ENCODE measurements at places on chromosomes 2 and 18.

DNA sequence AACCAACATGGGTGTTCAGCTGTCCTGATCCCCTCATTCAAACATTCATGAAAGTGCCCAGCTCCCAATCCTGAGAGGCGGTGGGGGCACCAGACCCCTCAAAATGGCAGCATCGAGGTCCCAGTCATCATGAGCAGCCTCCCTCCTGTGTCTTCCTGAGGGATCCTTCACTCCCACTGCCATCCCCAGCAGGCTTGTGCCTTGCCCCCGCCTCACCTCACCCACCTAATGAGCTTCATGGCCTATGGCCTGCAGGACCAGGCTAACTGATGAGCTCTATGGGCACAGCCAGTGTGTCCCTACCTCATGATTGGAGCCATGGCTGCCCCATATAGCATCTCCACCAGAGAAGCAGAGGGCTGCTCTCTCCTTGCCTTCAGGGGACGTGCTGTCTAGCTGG lies 47.3 kb upstream of the SLC14A2 start:
- no peak for DNase-seq

GRCh38 chr2:72511906-72512305 lies 313.9 kb downstream of the EXOC6B start:
- DNase-seq: no peak

DNA sequence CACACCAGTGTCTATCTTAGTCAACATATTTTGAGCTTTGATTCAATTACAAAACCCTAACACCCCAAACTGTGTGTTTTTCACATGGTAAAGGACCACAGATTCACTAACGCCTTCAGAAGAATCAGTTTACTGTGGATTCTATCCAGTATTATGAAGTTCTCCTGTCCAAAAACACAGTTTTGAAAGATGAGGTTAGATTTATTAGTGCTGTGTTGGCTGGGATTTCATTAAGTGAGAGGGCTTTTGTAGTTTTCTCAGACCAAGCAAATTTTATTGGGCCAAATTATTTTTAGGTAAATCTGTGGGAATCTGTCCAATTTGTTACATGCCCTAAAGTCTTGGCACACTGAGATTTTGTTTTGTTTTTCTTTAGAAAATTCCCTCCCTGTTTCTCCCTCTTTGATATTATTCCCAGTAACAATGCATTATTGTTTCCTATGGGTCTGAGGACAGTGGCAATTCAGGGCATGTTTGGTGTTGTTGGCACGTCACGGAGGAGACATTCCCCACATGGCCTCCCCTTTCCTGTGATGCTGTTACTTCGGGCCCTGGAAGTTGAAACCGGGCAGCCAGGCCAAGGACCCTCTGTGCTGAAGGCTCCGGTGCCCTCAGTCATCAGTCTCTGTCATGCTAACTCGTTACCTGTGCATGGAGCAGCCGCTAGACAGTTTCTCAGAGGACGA lies 87.5 kb upstream of the ALKAL2 start:
- no peak for DNase-seq

DNA sequence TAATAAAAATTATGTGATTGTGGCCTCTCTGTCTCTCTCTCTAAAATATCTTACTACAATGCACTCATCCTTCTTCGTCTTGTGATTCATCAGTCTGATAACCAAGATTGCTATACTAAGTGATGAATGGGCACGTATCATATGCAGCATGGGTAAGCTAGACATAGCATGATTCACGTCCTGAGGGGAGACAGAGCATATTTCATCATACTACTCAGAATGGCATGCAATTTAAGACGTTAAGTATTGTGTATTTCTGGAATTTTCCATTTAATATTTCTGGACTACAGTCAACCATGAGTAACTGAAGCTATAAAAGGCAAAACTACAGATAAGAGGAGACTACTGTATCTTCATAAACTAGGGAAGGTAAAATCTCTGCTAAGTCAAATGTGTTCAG lies 97.0 kb upstream of the CD226 start:
- peak; percentile 97 for DNase-seq

DNA sequence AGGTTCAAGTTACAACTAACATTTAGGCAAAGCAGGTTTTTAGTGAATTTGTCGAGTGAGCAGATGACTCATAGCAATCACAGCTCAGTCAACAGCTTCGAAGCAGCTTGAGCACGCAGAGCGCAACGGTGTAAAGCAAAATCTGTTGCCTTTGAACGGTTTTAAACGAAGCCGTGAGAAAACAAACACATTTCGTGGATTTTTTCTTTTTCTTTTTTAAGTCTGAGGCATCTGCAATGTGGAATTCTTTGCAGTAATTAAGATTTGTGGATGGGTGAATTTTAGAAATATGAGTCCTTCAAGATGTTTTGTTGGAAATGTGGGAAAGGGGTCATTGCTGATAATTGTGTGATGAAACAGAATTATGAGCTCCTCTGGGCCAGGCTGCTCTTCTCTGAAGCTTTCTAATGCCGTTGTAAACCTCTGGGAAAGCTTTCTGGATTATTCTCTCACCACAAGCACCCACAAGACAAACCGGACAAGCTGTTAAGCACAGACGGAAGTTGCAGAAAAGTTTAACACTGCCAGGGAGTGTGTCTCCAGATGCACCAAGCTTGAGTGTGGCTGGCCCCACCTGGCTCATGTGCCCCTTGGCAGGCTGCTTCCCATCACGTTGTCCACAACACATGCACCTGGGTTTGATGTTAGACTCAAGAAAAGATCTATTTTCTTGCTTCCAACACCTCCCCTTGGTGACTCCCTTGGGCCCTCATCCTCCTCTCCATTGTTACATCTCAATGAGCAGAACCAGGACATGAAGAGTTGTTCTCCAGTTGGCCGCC lies 224.7 kb downstream of the ACKR3 start:
- DNase-seq: peak; percentile 59

- no peak for DNase-seq
Observed at GRCh38 chr18:42338683-42339082, 383.6 kb downstream of the PIK3C3 start.

DNA sequence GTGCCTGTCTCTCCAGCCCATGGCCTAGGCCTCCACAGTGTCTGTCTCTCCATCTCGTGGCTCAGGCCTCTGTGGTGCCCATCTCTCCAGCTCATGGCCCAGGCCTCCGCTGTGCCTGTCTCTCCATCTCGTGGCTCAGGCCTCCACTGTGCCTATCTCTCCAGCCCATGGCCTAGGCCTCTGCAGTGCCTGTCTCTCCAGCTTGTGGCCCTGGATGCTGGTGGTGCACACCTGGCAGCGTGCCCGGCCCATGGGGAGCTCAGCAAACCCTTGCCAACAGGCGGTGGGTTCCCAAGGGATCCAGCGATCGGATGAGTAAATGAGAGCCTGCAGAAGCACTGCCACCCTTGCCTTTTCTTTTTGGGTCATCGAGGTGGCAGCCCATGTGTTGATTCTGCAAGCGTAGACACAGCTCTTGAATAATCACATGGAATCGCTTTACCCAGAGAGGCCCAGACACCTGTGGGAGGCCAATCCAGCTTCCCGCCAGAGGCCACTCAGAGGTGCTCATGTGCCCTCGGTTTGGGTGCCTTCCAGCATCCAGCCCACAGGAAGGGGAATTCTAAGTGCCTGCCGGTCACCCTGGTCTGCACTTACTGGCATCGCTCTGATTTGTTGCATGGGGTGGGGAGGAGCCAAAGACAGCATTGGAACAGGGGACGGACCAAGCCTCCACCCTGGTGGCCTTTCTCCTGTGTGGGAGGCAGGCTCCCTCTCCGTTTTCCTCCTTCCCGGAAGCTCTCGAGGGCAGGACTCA lies 101.8 kb upstream of the HDAC4 start:
- DNase-seq: no peak

DNA sequence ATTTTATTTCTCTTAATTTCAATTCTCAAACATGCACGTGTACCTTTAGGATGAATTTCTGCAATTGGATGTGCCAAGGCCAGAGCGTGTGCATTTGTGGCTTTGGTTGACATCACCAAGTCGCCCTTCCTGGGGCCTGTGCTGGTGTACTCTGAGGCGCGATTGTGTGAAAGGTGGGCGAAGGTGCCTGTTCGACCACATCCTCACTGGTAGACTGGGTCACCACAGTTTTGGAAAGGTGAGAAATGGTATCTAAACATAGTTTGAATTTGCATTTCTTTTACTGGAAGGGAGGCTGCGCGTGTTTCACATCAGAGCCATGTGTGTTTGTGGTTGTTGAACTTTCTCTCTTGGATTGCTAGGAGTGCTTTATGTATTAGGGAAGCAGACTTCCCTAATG lies 89.8 kb downstream of the LDLRAD4 start:
- no peak for DNase-seq

DNA sequence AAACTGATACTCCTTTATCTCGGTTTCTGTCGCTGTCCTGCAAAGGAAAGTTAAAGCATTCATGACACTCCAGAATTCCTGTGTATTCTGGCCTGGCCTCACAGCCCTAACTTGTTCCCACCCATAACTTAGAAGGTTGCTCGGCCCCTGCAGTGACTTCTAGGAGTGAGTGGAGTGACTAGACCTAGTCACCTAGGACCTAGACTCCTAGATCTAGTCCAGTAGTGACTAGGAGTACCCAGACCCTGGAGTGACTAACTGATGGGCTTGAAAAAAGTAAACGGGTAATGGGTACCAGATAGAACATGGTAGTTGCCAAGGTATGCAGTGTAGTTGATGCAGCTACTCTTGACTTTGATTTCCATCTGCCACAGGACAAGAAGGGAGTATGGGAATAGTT lies 181.8 kb downstream of the MYO1B start:
- no peak for DNase-seq

DNA sequence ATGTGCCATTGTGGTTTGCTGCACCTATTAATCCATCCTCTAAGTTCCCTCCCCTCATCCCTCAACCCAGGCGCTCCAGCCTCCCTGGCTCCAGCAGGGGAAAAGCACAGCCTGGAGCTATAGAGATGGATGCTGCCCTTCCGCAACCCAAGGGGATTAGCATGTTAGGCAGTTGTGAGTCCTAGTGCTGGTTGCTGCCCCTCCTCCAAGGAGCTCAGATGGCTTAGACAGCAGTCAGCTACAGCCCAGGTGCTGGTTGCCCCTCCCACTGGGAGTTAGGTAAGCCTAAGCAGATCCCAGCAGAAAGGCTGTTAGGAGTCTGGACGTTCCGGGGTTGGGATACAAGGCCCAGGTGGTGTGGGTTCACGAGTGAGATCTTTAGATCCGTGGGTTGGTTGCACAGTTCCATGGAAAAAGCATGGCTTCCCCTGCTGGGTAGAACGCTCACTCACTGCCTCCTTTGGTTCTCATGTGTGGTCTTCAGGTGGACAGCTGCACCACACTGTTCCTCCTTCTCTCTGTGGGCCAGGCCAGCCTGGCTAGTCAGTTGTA lies 446.1 kb downstream of the ZNF804A start:
- DNase-seq: no peak

- no peak for DNase-seq
Observed at GRCh38 chr2:222451224-222451674, 26.9 kb downstream of the SGPP2 start.

- DNase-seq: no peak
Observed at GRCh38 chr2:119463136-119463535, 31.5 kb downstream of the TMEM37 start.

GRCh38 chr2:85888020-85888683 lies 638 bp downstream of the ST3GAL5 start:
- DNase-seq: no peak

DNA sequence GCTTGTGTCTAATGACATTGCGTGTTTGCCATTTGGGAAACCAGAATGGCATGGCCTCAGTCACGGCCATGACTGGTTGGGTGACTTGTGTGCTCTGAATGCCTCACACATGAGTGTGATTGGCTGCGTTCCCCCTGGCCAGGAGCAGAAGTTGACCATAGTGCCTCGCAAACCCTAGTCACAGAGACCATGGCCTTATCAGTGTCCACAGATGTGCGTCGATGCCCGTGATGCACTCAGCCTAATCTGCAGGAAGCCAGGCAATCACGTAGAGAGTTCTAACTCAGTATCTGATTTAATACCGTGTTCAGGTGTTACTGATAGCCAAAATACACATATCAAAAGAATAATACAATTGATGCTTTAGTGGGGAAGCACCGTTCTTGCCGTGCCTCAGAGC lies 64.0 kb downstream of the BOLA3 start:
- no peak for DNase-seq

- DNase-seq: no peak
Observed at GRCh38 chr2:128413718-128414341, 95.2 kb upstream of the HS6ST1 start.

- DNase-seq: peak; percentile 87
Observed at GRCh38 chr2:177909962-177910361, 162.6 kb downstream of the PDE11A start.

DNA sequence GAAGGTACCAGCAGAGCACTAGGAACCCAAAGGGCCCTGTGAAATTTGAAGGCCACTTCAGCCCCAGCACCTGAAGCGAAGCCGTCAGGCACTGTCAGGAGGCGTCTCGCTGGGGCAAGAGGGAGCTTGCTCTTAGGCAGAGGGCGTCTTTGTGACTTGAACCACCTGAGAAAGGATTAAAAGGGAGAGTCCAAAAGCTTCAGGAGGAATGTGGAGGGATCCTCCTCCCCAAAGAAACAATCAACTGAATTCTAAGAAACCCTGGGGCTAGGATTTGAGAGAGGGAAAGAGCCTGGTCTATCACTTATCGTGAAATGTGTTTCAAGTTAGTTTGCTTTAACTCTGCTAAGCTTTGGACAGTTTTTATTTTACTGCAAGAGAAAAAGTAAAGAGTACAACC lies 324.9 kb upstream of the SOX11 start:
- no peak for DNase-seq

DNA sequence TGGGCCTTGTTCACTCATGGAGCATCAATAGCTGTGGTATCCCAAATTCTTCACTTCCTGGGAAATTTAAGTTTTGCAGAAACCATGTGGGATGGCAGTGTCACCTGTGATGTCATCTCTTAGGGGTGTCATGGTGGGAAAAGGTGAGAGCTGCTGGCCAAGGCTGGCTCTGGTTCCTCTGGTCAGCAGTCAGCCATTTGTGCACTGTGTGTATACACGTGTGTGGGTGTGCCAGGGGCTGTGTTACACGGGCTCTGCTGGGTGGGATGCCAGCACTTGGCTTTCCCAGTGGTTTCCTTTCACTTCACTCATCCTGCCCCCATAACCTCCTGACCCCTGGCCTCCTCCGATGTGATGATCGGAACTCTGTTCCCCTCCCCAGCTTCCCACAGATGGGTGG lies 21.3 kb downstream of the SAG start:
- DNase-seq: no peak

DNA sequence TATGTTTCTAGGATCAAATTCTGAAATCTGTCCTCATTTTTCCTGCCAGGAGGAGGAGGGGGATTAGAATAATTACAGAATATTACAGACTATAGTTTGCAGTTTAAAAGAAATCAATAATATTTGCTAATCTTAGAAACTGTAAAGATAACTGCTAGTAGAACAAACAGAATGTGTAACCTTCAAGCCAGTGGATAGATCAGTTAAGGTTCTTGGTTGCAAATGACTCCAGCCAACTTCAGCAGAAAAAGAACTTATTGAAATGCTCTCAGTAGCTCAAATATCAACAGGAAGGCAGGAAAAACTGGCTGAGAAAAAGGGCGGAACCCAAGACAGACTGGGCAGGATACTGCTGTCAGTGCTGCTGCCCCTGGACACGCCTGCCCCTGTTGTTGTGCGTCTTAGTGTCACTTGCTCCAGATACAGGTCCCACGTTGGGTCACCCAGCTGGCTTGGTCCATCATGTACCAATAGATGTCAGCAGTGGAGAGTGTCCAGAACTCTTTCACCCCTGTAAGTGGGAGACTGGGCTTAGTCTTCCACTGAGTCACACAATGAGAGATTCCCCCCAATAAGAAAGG lies 10.2 kb downstream of the NMUR1 start:
- DNase-seq: peak; percentile 27
